Stimulated activated naive CD8-positive, alpha-beta T cell treated with anti-CD3 and anti-CD28 coated beads, Interleukin-15, Interleukin-2, amounts not matched to agents 100 U/mL and 50 U/mL, for 24 hours (primary cell): ENCODE measurements at places on chromosomes 2 and 18.

- no peak for DNase-seq
Measured at GRCh38 chr2:26864226-26864625, 16.3 kb downstream of the DPYSL5 start.

DNA sequence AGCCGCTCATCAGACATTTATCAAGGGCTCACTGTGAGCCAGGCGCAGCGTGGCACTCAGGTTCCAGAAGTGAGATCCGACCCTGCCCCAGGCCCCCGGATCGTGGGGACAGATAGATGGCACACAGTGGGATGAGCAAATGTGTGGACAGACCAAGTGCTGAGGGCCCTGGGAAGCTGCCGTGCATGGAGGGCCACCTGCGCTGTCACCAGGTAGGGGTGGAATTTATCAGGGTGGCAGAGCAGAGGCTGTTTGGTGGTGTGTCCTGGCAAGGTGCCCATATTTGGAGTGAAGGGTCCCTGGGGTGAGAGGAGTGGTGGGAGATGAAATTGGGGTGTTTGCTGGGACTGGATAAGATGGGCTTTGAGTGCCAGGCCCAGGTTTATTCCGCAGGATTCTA lies 92.8 kb upstream of the HS6ST1 start:
- no peak for DNase-seq

GRCh38 chr18:78977637-78978348 lies 1.8 kb upstream of the SALL3 start:
- peak; percentile 6 for DNase-seq

GRCh38 chr2:1662606-1663180 lies 81.6 kb downstream of the PXDN start:
- no peak for DNase-seq

- DNase-seq: no peak
Measured at GRCh38 chr2:200320991-200321390, 14.5 kb downstream of the SPATS2L start.

- DNase-seq: no peak
Measured at GRCh38 chr18:26526128-26526965, 22.0 kb downstream of the KCTD1 start.

GRCh38 chr2:41878716-41879234 lies 169.0 kb upstream of the PKDCC start:
- no peak for DNase-seq
